Activated CD8-positive, alpha-beta memory T cell treated with anti-CD3 and anti-CD28 coated beads, Interleukin-2, amount 10 ng/mL, durations not matched to agents 7 days and 5 days (primary cell): ENCODE measurements at places on chromosomes 16 and 17. TPM values are rescaled to one million over a fixed set of nuclear protein-coding genes. Genes with fewer than 3 reads are reported as not detected.

Gene POLG2
- 36.0 TPM for total RNA-seq

Gene GPR179
- total RNA-seq: 0.02 TPM

Gene ITGAD
- total RNA-seq: 0.09 TPM

Gene KRTAP4-6
- not detected for total RNA-seq

Gene CCDC40
- 0.20 TPM for total RNA-seq

Gene GSG1L
- not detected for total RNA-seq

Gene CHST4
- not detected for total RNA-seq

Gene DOC2B
- total RNA-seq: 0.05 TPM

Gene CCL7
- not detected for total RNA-seq

Gene HBA1
- total RNA-seq: not detected

Gene CTF1
- 0.47 TPM for total RNA-seq

Gene KRTAP2-1
- not detected for total RNA-seq

Gene NOMO2
- 95.9 TPM for total RNA-seq

Gene SEC14L5
- total RNA-seq: not detected

Gene VPS4A
- 38.9 TPM for total RNA-seq

Gene CDH5
- not detected for total RNA-seq

Gene ABCA6
- total RNA-seq: 0.21 TPM

Gene PMP22
- total RNA-seq: not detected

Gene SSTR5
- not detected for total RNA-seq

Gene CORO7
- 246 TPM for total RNA-seq

Gene GUCY2D
- not detected for total RNA-seq
